ENCODE measurements at places on chromosomes 13 and 19. TPM values are rescaled to one million over a fixed set of nuclear protein-coding genes. Genes with fewer than 3 reads are reported as not detected.

Gene MCEMP1
- not detected for total RNA-seq

Gene PDE4A
- total RNA-seq, result 6.3 TPM

Gene KISS1R
- total RNA-seq, result not detected

Gene HDGFL2
- total RNA-seq, result 64.4 TPM

Gene CYP2A7
- not detected for total RNA-seq

Gene KLF16
- total RNA-seq, result 7.9 TPM

Gene PRODH2
- total RNA-seq, result not detected

Gene FAM216B
- not detected for total RNA-seq
